ENCODE measurements at places on chromosomes 4 and X.

- H3K4me1 ChIP-seq = peaks cover 17% of the 10 kb centered on the region
- no peak overlapping the region for H3K4me3 ChIP-seq
- H3K27me3 ChIP-seq = no peaks in the 10 kb centered on the region
- H3K36me3 ChIP-seq = no peaks in the 10 kb centered on the region
- H3K27ac ChIP-seq = no peak overlapping the region
- DNase-seq = no peak
These were observed 27.6 kb upstream of the SRD5A3 start for GRCh38 chr4:55318175-55319129.

- H3K36me3 ChIP-seq = no peaks in the 10 kb centered on the region
- no peak overlapping the region for H3K4me3 ChIP-seq
- H3K4me1 ChIP-seq = no peaks in the 10 kb centered on the region
- no peak for DNase-seq
- no peak overlapping the region for H3K27ac ChIP-seq
- no peaks in the 10 kb centered on the region for H3K27me3 ChIP-seq
These were observed 168.7 kb upstream of the GALNTL6 start for GRCh38 chr4:171644430-171645057.

DNA sequence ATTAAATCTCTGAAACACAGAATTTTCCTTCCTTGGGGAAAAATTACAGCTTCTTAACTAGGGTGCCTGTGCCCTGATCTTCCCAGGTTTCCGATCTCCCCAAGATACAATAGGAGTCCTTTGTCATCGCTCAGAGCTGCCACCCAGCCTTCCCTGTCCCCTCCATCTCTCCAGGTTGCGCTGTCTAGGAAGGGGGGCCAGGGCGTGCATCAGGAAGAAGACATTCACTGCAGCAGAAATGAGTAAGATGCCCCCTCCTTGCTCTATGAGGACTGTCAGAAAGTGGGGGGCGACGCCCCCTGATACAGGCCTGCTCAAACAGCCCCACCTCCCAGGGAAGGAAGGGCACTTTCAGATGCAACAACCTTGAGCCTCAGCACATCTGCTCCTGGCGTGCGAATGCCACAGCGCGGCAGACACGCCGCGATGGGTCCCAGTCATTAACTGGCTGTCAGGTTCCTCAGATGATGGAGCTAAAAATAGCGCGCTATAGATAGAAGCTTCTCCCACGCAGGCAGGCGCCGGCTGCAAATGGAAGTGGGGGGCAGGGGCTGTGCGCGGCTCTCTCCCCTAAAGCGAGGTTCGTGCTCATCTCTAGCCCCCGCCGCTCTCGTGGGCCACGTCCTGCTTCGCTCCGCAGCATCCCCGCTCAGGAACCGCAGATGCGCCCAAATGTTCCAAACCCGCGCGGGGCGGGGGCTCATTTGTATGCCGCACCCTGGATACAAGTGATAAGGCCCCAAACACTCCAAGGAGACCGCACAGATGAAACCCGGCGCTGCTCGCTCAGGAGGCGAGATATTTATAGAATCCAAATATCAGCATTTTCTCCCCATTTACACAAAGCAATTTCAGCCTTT lies 57.6 kb upstream of the LGI2 start:
- H3K27ac ChIP-seq = no peak overlapping the region
- H3K4me3 ChIP-seq = peak overlapping the region; percentile 30
- H3K27me3 ChIP-seq = peaks cover 21% of the 10 kb centered on the region
- no peaks in the 10 kb centered on the region for H3K36me3 ChIP-seq

GRCh38 chr4:75004755-75005668 lies 72.1 kb downstream of the PARM1 start:
- H3K27ac ChIP-seq = no peak overlapping the region
- no peak overlapping the region for H3K4me3 ChIP-seq
- no peaks in the 10 kb centered on the region for H3K27me3 ChIP-seq
- H3K4me1 ChIP-seq = peaks cover 7% of the 10 kb centered on the region
- H3K36me3 ChIP-seq = no peaks in the 10 kb centered on the region

GRCh38 chr4:158319880-158320279 lies 109.6 kb downstream of the TMEM144 start:
- no peak for DNase-seq
- H3K4me3 ChIP-seq = no peak overlapping the region
- no peaks in the 10 kb centered on the region for H3K36me3 ChIP-seq

- H3K4me1 ChIP-seq = peaks cover 9% of the 10 kb centered on the region
- H3K27ac ChIP-seq = no peak overlapping the region
- no peaks in the 10 kb centered on the region for H3K27me3 ChIP-seq
These were observed 50.0 kb downstream of the EVC start for GRCh38 chr4:5760936-5761480.

DNA sequence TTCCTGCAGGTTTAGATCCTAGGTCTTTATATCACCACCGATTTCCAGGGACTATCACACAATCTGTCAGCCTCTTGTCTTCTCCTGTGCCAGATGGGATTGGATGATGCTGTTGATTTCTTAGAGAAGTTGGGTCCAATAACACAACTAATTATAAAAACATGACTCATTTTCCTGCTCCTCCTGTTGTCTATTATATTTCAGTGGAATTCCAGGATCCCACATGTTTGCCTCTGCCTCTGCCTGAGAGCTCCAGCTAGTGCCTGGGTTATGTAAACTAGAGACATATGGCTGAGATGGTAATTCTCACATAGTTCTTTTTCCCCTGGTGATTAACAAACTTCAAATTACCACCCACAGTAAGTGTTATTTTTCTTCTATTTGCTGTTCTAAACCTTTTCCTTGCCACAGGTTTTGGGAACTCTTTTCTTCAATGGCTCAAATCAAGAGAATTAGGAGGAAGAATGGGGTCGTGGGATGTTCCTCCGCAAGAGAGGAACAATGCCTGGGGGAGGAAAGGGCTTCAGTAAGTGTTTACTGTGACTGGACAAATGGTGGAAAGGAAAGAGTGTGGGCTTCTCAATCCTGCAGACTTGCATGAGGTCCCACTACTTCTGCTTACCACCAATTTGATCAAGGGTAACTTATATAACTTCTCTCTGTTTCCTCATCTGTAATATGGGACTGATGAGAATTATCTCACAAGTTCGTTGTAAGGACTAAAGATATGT lies 3.4 kb upstream of the HOPX start:
- peaks cover 22% of the 10 kb centered on the region for H3K4me1 ChIP-seq
- no peaks in the 10 kb centered on the region for H3K27me3 ChIP-seq
- no peak overlapping the region for H3K27ac ChIP-seq
- no peak overlapping the region for H3K4me3 ChIP-seq

GRCh38 chrX:113370006-113370405 lies 529.4 kb upstream of the AMOT start:
- H3K4me3 ChIP-seq = no peak overlapping the region
- no peaks in the 10 kb centered on the region for H3K27me3 ChIP-seq
- no peak overlapping the region for H3K27ac ChIP-seq
- peak; percentile 38 for DNase-seq
- H3K36me3 ChIP-seq = no peaks in the 10 kb centered on the region

GRCh38 chr4:1836650-1837049 lies 19.3 kb downstream of the LETM1 start:
- peaks cover 95% of the 10 kb centered on the region for H3K36me3 ChIP-seq
- no peak for DNase-seq
- H3K27ac ChIP-seq = no peak overlapping the region
- no peaks in the 10 kb centered on the region for H3K27me3 ChIP-seq
- H3K4me1 ChIP-seq = no peaks in the 10 kb centered on the region

Data from suprapubic skin (tissue), 4 donors.